ENCODE measurements at places on chromosomes 12 and 14.
A peak's percentile ranks its signal among the peaks of the same experiment; 100 is the strongest.

DNA sequence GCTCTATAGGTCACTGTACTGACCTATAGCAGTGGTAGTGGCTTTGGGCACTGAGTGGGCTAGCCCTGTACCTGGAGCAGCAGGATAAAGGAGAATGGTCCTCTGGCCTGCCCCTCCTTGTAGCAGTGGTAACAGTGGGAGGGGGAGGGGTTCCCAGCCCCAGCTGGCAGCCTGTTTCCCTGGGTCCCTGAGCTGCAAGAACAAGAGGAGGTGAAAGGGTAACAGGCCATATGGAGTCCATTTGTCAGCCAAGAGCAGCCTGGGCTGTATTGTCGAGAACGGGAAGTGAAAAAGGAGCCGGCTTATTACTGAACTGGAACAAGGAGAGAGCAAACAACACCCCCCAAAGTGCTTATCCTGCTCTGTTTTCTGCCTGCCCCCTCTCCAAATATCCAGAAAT lies 73.8 kb upstream of the SRSF5 start:
- peak; percentile 66 for DNase-seq

DNA sequence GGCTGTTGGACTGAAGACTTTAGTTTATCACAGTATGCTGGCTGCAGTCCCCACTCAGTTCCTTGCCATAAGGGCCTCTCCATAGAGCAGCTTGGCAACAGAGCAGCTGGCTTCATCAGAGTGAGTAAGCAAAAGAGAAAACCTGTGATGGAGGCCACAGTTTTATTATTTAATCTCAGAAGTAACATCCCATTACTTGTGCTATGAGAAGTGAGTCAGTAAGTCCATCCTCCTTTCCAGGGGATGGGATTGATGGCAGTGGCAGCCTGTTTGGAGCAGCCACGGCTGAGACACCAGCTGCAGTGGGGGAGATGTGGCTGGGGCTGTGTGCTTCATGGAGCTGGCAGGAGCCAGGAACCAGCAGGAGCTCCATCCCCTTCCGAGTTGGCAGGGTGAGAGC lies 138.5 kb upstream of the SRRM4 start:
- DNase-seq = no peak

DNA sequence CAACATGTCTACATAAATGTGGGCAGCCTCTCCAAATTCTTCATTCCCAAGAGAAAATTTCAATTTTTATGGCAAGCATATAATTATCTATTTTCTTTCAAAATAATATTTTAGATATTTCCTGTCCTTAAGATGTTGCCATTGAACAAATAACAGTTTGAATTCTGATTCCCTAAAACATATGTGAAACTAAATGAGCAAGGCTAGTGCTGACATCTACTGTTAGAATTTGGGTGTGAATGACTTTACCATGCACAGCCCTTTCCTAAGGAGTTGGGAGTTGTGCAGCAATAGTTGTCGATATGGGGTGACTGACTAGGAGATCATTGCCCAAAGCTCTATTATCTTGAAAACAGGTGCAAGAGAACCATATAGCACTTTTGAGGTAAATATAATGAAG lies 108.2 kb upstream of the SLC38A4 start:
- peak; percentile 51 for DNase-seq

GRCh38 chr14:104072586-104072985 lies 12.9 kb upstream of the ASPG start:
- DNase-seq = no peak

- no peak for DNase-seq
Observed at GRCh38 chr14:68374682-68375081, 418.2 kb downstream of the ZFP36L1 start.

GRCh38 chr14:66507722-66508546 lies at the start of gene GPHN:
GPHN (plus strand) TSS chr14:66508147.
- DNase-seq = peak; percentile 98

- DNase-seq = no peak
Observed at GRCh38 chr12:99981639-99982190, 3.0 kb downstream of the ANKS1B start.

- DNase-seq = no peak
Observed at GRCh38 chr12:93126069-93126474, 197.0 kb upstream of the EEA1 start.

GRCh38 chr12:97713270-97713669 lies 250.7 kb downstream of the RMST start:
- DNase-seq = no peak

DNA sequence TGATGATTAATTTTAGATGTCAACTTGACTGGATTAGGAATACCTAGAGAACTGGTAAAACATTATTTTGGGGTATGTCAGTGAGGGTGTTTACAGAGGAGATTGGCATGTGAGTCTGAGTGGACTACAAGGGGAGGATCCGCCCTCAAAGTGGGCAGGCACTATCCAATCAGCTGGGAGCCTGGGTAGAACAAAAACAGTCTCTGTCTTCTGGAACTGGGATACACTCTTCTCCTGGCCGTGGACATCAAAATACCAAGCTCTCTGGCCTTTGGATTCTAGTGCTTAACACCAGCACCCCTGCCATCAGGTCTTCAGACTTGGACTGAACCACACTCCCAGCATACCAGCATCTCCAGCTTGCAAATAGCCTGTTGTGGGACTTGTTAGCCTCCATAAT lies 4.4 kb upstream of the SCAF11 start:
- DNase-seq = no peak

DNA sequence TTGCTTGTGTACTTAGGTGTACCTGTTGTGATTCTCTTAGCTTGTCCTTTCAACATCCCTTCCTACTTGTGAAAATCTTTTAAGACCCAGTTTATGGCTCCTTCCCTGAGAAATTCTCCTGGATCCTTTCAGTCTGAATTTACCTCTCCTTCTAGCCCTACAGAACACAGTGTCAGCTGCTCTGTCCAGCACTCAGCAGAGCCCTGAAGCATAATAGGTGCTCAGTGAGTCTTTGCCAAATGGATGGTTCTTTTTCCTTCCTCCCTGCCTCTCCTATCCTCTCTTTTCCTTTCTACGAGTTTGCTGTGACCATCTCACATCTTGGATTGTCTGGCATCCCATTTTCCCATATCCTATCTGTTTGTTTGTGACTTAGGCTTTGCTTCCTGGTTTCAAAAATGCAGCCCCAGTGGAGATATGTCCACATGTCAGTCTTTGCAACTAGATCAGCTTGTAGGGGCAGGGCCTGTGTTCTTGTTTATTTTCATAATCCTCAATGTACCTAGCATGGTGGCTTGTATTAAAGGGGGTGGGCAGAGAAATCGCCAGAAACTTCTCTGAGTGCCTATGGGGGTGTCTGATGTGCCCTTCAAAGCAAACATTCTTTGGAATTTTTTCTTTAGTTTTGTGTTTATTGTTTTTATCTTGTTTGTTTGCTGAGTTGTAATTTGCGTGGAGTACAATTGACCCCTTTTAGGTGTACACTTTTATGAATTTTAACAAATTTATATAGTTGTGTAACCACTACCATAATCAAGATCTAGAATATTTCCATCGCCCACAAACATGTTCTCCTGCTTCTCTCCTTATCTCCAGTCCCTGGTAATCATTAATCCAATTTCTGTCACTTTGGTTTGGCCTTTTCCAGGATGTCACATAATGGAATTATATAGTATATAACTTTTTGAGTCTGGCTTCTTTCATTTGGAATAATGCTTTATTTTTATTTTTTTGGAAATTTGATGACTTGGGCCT lies 62.8 kb downstream of the SMOC1 start:
- no peak for DNase-seq

GRCh38 chr12:28065889-28066630 lies 93.5 kb upstream of the PTHLH start:
- no peak for DNase-seq

DNA sequence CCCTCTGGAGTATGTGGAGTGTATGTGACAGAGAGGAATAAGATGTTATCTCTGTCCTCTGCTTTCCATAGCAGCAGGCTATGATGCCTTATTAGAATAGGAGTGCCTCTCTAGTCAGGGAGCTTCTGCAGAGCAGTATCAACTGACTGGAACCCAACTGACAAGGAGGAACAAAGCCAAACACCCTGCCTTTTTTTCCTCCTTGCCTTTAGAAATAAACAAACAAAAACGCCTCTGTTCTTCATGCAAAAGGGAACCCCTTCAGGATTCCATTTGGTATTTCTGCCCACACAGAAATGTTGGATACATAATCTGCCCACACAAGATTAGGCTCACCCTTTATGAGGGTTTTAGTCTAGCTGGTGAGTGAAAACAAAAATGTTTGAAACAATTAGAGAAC lies 50.3 kb downstream of the VRK1 start:
- DNase-seq = no peak

- DNase-seq = no peak
Observed at GRCh38 chr14:35088514-35088913, 33.3 kb downstream of the PPP2R3C start.

DNA sequence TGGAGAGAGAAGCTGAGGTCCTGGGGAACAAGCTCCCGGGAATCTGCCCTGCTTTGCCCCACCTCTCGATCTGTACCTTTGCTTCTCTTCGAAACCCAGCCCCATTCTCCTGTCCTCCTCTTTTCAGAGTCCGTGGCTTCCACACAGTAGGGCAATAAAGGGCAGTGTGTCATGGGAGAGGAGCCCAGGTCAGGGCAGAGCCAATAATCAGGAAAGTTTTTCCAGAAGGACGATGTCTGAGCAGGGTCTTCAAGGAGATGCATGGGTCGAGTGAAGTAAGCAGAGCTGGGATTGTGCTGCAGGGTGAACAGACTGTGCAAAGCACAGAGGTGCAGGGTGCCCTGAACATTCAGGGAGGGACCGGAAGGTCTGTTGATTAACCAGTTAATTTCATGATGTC lies 22.1 kb upstream of the SERPINA4 start:
- no peak for DNase-seq

DNA sequence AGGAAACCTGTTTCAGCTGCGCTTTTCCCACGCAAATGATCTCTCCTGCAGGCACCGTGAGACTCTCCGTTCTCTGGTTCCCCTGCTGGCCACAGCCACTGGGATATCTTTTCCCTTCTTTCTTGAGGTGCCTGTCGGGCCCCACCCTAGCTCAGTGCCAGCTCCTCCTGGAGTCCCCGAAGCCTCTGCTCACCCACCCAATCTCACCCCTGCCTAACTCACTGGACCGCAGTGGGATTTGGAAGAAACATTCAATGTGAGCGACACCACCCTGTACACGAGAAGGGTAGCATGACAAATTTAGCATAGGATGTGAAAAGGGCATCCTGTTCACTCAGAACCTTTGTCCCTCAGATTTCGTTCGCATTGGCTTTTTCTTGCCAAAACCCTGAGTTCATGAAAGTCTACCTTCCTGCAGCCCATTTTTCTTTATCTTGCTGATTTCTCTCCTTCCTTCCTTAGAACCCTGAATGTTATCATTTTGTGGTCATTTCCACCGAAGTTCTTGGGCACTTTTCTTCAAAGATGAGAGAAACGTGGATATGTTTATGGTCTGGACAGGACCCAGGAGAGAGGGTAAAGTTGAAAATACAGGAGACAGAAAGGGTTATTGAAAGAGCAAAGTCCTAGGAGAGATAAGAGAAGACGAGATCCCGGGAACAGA lies 63.6 kb upstream of the ELK3 start:
- no peak for DNase-seq

GRCh38 chr12:124518051-124518932 lies 49.1 kb downstream of the NCOR2 start:
- DNase-seq = peak; percentile 91

GRCh38 chr12:29783773-29784666 lies at the start of gene TMTC1:
TMTC1 (minus strand) TSS chr12:29783942; CDS start chr12:29783751, 191 bp downstream.
- peak; percentile 22 for DNase-seq

DNA sequence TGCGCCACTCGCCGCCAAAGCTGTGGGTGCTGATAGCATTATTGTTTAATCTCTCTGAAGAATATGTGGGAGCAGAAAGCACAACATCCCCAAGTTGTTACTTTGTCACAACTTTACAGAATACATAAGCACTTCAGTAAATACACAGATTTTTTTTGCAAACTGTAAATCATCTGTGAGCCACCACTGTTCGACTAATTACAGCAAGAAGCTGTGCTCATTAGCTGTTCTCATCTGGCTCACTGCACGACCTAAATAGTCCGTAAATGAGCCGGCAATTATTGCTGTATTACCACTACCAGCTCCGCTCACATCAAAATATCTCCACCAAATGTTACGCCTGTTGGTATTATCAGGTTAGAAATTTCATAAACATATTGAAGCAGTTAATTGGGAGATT lies 228.9 kb upstream of the PRKD1 start:
- DNase-seq = no peak

DNA sequence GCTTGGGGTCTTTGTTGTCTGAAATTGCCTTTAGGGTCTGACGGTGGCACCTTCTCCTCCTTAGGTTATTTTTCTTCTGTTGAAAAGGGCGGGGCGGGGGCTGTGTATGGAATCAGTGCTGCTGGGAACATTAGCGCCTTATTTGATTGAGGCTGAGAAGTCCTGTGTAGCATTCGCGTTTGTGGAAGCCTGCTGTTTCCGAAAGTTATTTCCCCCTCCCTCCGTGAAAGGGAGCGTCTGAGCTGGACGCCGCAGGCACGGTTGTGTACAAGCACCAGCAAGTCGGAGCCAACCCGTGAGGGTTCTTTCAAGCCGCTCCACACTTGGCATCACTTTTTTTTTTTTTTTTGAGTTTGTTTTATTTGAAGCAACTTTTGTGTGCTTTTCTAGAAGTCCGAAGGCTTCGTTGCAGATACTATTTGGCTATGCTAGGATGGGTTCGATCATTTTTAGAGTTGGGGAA lies 1.1 kb downstream of the SYNE2 start:
- DNase-seq = peak; percentile 2

DNA sequence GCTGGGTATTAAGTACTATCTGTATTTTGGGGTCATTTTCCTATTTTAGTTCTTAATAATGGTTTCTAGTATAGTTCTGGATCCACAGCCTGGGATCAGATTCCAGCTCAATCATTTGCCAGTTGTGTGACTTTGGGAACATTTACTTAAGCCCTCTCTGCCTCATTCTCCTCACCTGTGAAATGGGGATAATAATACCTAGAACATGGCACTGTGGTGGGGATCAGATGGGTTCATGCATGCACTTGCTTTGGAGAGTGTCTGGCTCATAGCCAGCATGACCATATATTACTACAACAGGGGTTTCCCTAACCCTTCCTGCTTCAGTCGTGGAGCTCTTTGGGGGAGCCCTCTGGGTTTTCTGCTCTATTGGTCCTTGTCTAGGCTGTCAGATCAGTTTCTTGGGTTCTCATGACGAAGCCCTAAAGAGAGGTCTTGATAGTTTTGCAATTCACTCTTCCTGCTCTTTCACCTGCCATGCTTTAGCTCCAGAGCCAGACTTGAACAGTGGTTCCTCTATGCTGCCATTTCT lies 34.1 kb upstream of the SMOC1 start:
- no peak for DNase-seq

GRCh38 chr14:30484976-30485375 lies 74.0 kb upstream of the G2E3 start:
- DNase-seq = no peak

GRCh38 chr12:4051596-4051995 lies 178.4 kb upstream of the PARP11 start:
- DNase-seq = no peak

DNA sequence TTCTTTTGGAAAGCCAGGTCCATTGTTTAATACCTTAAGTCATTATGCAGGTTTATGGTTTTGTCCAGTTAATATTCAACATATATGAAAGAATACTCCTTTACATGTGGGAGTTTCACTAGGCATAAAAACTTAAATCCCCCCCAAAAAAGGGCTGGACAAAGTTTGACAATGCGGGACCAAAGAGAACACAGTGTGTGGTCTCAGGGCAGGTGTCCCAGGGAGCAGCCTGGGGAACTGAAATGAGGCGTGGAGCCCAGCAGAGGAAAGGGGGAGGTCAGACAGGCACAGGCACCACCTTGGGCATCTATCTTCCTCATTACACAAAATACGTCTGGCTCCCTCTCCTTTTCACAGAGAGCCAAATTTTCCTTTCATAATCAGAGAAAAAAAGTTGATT lies 22.5 kb downstream of the PKP2 start:
- DNase-seq = no peak
